Epithelial cell of umbilical artery (primary cell): ENCODE measurements at places on chromosomes 13 and 19. TPM values are rescaled to one million over a fixed set of nuclear protein-coding genes. Genes with fewer than 3 reads are reported as not detected.

CYP4F8 gene
- not detected in 2 replicates for total RNA-seq

CEACAM8 gene
- total RNA-seq = not detected in 2 replicates

GRK1 gene
- under 0.01 TPM in 1 of 2 replicates, not detected in the other for total RNA-seq

LRFN3 gene
- total RNA-seq = 1.3 and 2.4 TPM in 2 replicates

ATP7B gene
- total RNA-seq = 4.0 and 4.5 TPM in 2 replicates

ADPRHL1 gene
- total RNA-seq = under 0.01 and 0.30 TPM in 2 replicates

CGB5 gene
- 0.65 TPM in 1 of 2 replicates, not detected in the other for total RNA-seq

MUC16 gene
- total RNA-seq = not detected in 2 replicates

SIGLEC9 gene
- not detected in 2 replicates for total RNA-seq

RAB3A gene
- total RNA-seq = under 0.01 TPM in 1 of 2 replicates, not detected in the other

CACNA1A gene
- 0.32 TPM in 1 of 2 replicates, not detected in the other for total RNA-seq

C19orf67 gene
- total RNA-seq = not detected in 2 replicates

IFI30 gene
- 3.3 TPM in 1 of 2 replicates, not detected in the other for total RNA-seq

CNMD gene
- not detected in 2 replicates for total RNA-seq

SRRM5 gene
- not detected in 2 replicates for total RNA-seq

FFAR1 gene
- not detected in 2 replicates for total RNA-seq

TMC4 gene
- 0.32 TPM in 1 of 2 replicates, not detected in the other for total RNA-seq
